GOT3 (cell line): ENCODE measurements at places on chromosomes 5 and 9.

- no peak for DNase-seq
Observed at GRCh38 chr5:4700871-4701270, 439.3 kb upstream of the ADAMTS16 start.

GRCh38 chr9:124266139-124266825, 8.5 kb downstream of the NEK6 start:
- DNase-seq, result no peak

- DNase-seq, result no peak
Observed at GRCh38 chr9:108526518-108526917, 329.3 kb downstream of the ACTL7B start.

DNA sequence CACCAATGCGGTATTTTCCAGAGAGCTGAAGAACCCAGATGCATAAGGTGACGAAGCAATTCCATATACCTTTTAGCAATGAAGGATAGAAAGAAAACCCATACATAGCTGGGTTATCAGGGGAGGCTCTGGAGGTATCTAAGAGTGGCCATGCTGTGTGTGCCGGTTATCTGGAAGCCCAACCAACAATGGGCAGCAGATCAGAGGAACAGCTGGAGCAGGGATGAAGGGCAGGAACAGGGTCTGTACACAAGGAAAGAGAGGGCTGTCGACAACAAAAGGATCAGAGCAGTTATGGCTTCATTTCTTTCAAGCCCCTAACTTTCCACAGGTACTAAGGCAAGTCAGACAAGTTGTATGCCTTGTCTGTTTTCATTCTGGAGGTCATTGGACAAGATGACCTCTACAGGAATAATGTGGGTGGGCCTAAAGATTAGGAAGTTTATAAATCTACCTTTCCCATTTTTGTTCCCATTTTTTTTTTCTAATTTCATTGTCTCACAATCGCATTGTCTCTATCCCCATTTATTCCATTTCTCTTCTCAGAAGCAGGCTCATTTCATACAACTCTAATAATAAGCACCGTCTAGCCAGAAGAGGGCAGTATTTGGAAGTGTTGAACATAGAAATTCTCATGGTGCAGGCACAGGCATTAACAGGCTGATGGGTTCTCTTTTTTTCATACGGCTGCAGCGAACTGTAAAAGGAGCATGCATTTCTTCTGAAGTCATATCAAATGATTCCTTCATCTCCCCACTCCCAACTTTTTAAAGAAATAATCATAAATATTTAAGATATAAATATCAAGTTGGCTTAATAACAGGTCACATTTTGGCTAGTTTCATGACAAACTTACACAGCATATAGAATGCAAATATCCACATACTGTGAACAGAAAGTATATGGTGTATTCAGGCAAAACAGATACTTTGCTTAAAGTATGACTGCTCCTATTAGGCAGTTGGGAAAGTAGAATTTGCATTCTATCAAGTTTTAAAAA, 63.5 kb downstream of the ZNF474 start:
- DNase-seq, result no peak

DNA sequence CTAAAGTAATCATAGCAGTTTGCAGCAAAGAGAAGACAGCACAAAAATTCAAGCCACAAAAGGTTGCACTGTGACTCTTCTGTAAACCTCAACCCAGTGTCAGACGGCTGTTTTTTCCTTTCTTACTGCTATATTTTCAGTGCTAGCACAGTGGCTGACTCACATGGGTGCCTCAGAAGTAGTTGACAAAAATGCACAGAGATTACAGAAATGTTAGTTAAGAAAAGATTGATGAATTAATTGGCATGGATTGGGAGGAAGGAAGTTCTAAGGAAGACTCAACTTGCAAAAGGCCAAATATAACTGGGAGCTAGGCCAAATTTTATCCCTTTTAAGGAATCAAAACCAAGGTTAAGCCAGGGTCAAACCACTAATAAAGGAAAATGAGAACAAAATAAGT, 43.7 kb upstream of the ITGA1 start:
- no peak for DNase-seq

- DNase-seq, result no peak
Observed at GRCh38 chr9:3027210-3027609, 183.3 kb upstream of the PUM3 start.

- DNase-seq, result no peak
Observed at GRCh38 chr5:98282521-98282920, 490.9 kb upstream of the RGMB start.

DNA sequence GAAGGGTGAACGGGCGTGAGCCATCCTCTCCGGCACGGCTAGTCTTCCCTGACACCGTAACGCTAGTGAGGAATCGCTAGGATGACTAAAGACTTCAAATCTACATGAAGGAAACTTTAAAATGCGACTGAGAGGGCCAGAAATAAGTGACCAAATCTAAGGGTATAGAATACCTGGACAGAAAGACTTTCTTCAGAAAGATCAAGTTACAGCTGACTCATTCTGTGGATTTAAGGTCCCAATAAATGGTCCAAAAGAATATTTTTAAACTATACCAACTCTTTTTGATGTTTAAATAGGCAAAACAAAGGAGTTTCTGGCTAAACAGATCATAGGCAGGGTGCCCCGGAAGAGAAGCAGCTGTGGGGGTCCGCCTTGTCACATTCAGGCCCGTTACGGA, 38.9 kb upstream of the CEP72 start:
- no peak for DNase-seq

DNA sequence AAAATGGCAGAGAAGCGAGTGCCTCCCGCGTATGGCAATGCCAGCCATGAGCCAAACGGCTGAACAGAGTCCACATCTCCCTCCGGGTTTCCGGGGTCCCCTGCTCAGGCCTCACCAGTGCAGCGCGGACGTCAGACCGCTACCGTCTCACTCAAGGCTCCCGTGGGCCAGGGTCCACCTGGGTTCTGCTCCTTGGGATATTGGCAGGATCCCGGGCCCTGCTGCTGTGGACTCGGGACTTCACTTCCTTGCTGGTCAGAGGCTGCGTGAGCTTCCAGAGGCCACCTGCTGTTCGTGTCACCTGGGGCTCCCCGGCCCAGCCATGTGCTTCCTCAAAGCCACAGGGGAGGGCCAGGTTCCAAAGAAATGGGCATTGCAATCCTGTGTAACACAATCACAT, 38.4 kb upstream of the CLPTM1L start:
- DNase-seq, result no peak

DNA sequence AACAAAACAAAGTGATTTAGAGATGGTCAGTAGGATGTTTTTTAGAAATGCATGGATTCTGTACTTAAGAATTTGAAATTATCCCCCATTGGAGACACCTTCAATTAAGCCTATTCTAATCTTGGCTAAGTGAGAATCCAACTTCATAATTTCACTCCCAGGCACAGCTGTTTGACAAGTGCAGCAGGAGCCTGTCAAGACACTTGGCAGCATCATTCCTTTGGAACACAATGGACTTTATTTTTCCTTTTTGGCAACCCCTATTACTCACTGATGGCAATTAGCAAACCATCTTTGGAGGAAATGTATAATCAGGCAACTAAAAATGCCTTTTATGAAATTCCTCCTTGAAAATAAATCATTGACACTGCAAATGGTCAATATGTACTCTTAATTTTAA, 194.7 kb downstream of the GLIS3 start:
- DNase-seq, result no peak
